CD4-positive, alpha-beta T cell treated with Interferon gamma for 1 hour (primary cell): ENCODE measurements at places on chromosomes 1 and 21.

GRCh38 chr1:210949039-210949438 is 184.9 kb downstream of the KCNH1 start:
- DNase-seq: no peak

DNA sequence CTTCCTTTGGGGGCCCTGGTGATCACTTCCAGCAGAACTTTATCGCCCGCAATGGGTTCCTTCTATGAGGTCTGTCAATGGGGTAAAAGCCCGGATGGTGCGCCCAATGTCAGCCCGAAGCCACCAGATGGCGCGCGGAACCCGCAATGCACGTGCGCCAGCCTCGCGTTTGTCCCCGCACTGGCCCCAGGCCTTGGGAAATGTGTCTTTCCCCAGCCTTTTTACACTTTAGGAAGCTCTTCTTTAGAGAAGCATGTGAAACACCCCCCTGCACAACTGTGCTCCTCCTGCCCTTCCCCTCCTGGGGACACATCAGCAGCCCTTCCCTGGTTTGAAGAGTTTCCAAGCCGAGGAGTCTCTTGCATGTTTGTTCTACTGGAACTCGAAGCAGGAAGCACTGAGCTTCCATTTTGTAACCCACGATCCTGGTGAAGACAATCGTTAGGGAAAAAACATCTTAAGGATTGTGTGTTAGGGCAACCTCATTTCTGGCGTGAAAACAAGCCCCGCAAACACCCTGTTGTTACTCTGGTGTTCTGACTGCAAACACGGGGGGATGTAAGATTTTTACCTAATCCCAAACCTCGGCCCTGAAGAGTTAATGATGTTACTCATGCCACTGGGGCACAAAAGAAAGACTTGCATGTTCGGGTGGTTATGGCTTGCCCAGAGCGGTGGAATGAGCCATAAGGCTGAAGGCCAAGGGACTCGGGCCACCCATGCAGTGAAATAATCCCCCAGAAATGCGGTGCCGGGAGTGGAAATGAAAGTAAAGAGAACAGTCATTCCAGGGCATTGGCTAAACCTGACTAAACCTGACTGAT is 20.4 kb upstream of the TARBP1 start:
- DNase-seq: peak; percentile 78

GRCh38 chr21:28675331-28676041 is 317.2 kb downstream of the LTN1 start:
- no peak for DNase-seq

DNA sequence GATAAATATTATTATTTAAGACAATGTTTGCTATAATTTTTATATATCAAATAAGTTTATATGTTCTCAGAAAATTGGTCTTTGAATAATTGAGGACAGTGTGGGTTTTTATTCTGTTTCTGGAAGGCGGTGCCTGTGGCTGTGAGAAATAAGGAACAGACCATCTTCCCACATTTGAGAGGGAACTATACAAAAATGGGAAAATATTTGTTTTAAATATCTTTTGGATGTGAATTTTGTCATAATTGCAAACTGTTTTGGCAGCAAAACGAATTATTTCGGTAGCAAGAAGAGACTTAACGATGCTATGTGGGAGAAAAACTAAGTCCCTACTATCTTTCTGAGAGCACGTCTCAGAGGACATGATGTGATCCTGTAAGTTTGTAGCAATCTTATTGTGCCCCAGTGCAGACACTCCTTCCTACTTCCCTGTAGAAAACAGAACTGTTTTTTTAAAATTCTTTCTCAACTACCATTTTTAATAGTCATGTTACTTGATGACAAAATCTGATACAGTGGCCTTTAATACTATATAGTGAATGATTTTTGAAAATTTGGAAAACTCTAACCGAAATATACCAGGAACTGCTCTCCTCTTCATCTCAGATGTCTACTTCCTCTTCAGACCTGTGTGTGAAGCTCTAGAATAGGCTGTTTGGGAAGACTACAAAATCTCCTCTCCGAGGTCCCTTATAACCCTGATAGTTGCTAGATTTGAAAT is 25.4 kb downstream of the PTPRC start:
- DNase-seq: no peak

DNA sequence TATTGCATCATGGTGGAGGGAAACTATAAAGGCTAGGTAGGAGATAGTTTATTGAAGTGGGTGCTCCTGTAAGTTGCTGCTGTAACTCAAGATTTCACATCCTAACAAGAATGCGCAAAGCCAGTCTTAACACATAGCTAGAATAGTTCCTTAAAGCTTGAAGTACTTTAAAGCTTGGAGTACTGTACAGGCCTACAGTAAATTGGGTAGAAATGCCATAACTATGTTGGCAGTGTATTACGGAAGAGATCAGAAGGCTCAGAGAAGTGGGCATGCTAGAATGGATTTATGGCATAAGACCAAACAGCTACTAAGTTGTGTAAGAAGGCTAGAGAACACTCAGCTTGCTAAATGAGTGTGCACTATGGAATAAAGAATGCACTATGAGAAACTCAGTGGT is 44.5 kb downstream of the DMRTA2 start:
- DNase-seq: no peak

DNA sequence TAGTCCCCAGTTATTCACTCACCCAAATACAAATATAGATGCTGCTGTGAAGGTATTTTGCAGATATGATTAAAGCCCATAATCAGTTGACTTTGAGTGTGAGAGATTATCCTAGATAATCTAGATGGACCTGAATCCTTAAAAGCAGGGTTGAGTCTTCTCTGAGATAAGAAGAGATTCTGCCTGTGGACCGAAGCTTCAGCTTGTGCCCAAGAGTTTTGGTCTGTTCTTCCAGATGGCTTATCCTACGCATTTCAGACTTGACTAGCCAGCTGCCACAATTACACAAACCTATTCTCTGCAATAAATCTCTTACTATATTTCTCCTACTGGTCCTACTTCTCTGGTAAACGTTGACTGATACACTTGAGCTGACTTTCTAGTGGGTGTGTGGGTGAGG is 145.1 kb downstream of the KCNJ6 start:
- no peak for DNase-seq

DNA sequence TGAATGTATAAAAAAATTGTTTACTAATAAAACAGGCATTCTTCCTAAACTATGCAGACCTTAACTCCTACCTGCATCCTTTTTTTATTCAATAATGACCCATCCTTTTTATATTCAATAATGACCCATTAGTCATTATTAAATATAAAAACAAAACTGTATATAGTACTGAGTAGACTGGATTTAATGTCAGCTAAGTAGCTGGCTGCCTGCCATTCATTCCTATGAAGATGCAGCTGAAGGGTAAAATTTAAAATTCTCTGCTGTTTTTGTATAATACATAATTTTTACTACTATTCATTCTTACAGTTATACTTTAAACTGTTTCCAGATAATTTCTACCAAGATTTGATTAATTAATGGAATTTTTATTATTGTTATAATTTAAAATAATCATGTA is 79.3 kb downstream of the DENND1B start:
- DNase-seq: no peak

DNA sequence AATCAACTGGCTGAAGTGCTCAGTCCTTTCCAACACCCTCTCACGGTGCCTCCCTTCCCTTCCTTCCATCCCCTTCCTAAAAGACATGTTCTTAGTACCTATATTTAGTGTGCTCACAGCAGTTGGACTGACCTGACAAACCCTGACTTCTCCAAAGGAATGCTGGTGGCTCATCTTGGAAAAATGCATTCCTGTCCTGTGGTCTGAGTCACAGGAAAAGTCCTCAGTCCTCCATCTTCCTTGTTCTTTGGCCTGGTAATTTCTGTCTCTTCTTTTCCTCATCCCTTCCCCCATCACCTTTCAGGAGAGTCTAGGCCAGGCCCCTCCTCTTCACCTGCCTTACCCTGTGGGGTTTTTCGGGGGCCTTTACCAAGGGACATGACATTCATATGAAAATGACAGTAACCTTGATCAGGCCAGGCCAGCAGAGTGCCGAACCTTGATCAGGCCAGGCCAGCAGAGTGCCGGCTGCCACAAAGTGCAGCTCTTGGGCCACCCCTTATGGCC is 7.2 kb downstream of the ATP1B1 start:
- no peak for DNase-seq

GRCh38 chr1:16224472-16224871 is 12.0 kb upstream of the ARHGEF19 start:
- no peak for DNase-seq

GRCh38 chr21:45568383-45568782 is 26.1 kb upstream of the SLC19A1 start:
- no peak for DNase-seq

GRCh38 chr1:159206110-159206509 is 1.4 kb downstream of the ACKR1 start:
- DNase-seq: no peak

DNA sequence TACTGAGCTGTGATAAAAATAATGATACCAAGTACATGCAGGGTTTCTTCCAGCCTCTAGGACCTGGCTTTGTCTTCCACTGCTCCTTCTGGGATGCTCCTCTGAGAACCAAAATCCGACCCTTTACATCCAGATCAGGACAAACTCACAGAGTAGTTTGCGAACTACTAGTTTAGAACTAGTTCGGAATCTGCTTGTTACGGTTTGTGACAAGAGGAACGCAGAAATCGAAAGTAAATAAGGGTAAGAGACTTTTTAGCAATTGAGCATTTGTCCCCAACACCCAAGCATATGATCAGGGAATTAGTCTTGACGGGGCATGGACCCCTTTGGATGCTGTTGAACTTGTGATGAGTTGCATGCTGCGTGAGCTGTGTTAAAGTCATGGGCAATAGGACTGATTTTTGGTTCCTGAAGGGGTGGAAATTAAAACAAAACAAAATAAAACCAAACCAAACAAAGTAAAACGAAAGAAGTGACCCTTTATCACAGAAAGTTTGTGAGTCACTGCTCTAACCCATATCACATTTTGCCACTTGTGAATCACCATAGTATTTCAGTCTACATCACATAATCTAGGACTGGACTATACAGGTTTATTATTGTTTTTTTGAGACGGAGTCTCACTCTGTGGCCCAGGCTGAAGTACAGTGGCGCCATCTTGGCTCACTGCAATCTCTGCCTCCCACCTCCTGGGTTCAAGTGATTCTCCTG is 35.7 kb upstream of the ERRFI1 start:
- DNase-seq: no peak

DNA sequence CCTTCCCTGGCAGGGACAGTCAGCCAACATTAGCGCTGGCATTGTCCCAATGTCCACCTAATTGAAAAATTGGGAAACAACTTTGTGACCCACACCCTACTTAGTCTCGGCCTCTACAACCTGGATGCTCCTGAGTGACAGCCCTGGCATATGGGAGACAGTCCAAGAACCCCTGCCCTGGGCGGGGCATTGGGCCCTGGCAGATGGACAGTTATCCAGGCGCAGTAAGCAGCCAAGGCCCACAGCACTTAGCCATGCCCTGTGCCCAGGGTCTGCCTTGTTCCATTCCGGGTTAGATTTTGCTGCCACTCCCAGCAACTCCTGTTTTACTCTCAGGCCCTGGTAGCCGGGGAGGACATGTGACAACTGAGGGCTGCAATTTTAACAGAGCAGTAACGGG is 50.3 kb downstream of the NFASC start:
- no peak for DNase-seq

- no peak for DNase-seq
These were observed 3.4 kb downstream of the OR2T11 start for GRCh38 chr1:248631354-248632008.

- DNase-seq: no peak
These were observed 22.3 kb upstream of the CHODL start for GRCh38 chr21:18222346-18222745.

DNA sequence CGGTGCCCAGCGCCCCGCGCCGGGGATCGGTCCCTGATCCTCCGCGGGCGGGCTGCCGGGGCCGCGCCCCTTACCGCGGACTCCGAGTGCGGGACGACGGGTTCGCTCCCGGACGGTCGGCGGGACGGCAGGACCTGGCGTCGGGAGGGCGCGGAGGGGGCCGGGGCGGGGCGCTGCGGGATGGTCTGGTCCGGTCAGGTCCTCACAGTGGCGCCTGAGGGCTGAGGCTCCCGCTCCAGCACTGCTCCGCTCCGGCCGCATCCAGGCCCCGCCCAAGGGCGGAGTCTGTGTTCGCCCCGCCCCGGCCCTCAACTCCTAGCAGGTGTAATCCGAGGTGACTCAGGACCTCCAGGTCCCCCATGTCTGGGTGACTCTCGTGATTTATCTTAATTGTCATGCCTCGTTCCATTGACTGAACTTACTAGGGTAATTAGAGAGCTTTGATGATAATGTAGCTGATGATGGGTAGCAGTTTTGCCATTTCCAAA is at the start of gene RAB3B:
RAB3B (minus strand) TSS at position 223 of the 488 bp plus-strand sequence. CDS start 13,583 bp downstream, outside the sequence.
- peak; percentile 61 for DNase-seq

DNA sequence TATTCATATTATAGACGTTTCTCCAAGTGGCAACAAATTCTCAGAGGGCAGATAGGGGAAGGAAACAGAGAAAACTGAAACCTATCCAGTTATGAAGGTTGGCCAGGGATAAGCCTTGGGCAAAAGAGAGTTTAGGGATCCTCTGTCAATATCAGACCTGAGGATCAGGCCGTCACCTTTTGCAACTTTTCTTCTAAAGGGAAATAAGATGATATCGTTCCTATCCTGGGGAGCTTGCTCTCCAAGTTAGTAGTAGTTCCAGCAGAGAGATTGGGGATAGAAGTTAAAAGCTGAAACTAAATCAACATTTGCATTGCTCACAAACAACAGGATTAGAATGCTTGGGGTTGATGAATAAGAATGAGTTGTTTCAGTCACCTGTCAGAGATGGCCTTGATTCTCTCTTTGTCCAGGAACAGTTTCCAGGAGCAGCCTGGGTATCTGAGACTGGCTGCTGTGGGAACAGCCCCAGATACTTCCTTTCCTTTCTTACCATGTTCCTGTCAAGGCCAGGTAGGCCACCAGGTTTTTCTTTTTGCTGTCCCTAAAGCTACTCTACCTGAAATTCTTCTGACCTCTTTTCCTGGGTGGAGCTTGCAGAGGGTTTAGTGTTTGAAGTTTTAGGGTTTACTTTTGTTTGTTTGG is 2.5 kb downstream of the RIIAD1 start:
- no peak for DNase-seq
